CD4-positive, alpha-beta T cell treated with Interleukin-17A for 1 hour (primary cell): ENCODE measurements at places on chromosomes 13 and 19.

- peak; percentile 26 for DNase-seq
These were observed 954 bp upstream of the RASIP1 start for GRCh38 chr19:48741129-48741999.

GRCh38 chr19:57282011-57282643, 1.8 kb downstream of the ZNF460 start:
- DNase-seq, result no peak

GRCh38 chr13:95231393-95231792, 69.9 kb downstream of the ABCC4 start:
- no peak for DNase-seq

DNA sequence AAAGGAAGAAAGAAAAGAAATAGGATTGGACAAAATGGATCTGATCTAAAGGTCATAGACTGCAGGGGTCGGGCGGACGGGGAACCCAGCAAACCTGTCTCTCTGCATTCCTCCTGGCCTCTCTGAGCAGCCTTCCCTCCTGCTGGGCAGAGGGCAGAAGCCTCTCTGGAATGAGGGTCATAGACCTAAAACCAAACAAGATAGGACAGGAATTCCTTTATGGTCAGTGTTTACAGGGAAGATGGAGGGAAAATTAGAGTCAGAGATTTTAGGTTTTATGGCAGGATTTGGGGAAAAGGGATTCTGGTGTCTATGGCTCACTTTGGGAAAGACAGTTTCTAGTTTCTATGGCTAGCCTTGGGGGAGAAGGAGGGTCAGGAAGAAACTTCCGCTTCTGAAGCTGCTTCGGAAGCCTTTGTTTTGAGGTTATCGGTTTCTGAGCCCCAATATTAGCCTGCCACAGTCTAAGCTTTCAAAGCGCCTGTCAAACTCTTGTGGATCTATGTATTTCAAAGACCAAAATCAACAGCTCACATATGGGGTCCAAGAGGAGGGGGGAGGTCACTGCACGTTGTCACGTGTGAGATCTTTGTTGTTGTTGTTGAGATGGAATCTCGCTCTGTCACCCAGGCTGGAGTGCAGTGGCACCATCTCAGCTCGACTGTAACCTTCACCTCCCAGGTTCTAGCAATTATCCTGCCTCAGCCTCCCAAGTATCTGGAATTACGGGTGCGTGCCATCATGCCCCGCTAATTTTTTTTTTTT, 18.9 kb upstream of the DPRX start:
- DNase-seq, result no peak
